ENCODE measurements at places on chromosomes 6 and 20.

DNA sequence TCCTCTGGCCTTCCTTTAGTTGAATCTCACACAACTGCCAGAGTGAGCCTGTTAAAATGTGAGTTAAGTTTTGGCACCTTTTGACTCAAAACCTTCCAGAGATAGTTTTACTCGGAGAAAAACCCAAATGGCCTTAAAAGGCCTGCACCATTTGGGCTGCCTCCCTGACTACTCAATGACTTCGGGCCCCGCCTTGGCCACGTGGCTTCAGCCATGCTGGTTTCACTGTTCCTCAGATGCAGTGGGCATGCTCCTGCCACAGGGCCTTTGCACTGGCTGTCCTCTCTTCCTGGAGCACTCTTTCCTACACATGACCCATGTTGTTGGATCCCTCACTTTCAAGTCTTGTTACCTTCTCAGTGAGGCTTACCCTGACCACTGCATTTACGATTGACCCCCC, 18.3 kb downstream of the VEGFA start:
- no peak for DNase-seq

GRCh38 chr6:149934249-149935156, 7.3 kb upstream of the ULBP2 start:
- DNase-seq, result peak; percentile 68

GRCh38 chr20:32203356-32204204, 4.0 kb downstream of the PLAGL2 start:
- DNase-seq, result no peak

DNA sequence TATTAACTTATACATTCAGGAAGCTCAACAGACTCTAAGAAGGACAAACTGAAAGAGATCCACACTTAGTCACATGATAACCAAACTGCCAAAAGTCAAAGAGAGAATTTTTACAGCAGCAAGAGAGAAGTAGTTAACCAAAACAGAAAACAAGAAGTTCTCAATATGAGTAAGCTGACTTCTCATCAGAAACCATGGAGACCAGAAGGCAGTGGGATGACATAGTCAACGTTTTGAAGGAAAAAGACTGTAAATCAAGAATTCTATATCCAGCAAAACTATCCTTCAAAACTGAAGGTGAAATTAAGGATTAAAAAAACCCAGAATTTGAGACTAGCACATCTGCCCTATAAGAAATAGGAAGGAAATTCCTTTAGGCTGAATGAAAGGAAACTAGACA, 60.4 kb downstream of the COL19A1 start:
- no peak for DNase-seq

DNA sequence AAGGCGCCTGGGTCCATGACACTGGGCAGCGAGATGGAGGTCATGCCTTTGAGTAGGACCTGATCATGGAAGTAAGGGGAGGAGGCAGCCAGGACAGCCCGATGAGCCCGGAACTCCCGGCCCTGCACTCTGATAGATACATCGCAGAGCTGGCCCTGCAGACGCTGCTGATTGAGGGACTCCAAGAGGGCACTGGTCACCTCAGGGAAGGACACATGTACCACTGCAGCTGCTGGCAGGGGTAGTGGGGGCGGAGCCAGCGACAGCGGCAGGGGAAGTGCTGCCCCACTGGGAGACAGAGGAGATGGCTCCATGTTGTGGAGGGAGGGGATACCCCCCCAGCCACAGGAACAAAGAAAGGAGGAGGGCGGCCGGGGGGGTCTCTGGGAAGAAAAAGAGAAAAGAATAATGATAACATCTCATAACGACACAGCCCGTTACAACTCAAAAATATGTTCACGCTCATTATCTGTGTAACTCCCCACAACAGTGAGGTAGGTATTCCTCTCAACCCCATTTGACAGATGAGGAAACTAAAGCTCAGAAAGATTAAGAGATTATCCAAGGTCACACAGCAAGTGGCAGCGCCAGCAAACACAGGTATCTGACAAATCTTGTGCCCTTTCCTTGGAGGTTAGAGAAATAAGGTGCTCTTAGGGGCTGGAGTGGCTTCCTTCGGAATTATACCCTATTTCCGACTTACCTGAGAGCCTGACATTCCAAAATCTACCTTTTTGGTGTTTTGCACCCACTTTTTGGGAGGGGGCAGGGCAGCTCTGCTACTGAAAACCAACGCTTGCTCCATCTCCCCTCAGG, 733 bp downstream of the ZBTB22 start:
- no peak for DNase-seq

GRCh38 chr6:45679163-45679562, 301.4 kb upstream of the SUPT3H start:
- no peak for DNase-seq

DNA sequence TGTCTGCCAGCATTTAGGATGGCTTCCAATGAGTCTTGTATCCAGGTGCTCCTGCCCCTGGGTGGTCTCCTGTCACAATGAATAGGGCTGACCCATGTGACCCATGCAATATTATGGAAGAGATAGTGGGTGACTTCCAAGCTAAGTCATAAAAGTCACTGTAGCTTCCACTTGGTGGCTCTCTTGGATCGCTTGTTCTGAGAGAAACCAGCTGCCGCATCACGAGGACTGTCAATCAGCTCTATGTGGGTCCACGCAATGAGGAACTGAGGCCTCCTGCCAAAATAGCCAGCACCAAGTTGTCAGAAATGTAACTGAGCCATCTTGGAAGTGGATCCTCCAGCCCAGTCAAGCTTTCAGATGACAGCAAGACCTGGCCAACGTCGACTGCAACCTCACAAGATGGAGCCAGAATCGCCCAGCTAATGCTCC, 14.9 kb upstream of the MATN4 start:
- no peak for DNase-seq

GRCh38 chr20:59147586-59147985, 16.0 kb upstream of the ZNF831 start:
- DNase-seq, result no peak

DNA sequence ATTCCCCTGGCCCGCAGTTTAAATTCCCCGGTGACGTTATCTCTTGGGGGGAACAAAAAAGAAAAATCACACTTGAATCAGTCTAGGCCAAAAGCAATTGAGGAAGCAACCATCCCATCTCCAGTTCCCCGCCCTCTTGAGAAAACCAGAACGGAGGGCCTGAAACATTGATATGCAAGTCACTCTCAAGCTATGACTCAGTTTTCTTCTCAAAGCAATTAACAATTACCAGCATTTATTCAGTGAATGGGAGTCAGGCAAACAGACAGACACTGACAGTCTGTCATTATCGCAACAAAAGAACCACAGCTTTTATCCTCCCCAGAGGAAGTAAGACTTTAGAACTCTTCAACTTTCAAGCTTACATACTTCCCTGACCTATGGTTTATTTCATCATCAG, 100.9 kb downstream of the OPRM1 start:
- DNase-seq, result no peak

GRCh38 chr6:6624269-6624990, 35.9 kb downstream of the LY86 start:
- DNase-seq, result no peak

GRCh38 chr20:32877507-32877906, 18.8 kb downstream of the EFCAB8 start:
- no peak for DNase-seq

DNA sequence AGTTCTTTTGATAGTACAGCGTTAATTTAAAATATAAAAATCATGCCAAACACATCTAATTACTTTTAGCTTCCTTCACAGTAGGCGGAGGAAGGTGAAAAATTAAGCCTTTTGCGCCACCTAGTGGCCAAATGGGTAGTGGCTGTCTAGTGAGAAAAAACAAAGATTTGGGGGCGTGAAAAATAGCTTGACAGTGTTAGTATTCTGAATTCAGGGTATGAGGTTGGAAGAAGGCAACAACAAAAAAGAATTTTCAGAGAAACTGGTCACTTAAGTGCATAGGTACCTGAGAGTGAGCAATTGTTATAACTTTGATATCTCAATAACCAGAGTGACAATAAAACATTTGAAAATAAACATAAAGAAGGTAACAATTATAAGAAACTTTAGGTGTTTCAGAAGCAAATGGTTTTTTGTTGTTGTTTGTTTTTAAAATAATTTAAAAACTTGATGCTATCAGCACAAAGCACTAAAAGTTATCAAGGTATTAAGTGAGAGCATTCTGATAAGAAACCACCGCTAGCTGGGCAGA, 14.3 kb downstream of the PSMB9 start:
- DNase-seq, result peak; percentile 70

GRCh38 chr20:58084566-58084965, 143.9 kb downstream of the ANKRD60 start:
- DNase-seq, result no peak

DNA sequence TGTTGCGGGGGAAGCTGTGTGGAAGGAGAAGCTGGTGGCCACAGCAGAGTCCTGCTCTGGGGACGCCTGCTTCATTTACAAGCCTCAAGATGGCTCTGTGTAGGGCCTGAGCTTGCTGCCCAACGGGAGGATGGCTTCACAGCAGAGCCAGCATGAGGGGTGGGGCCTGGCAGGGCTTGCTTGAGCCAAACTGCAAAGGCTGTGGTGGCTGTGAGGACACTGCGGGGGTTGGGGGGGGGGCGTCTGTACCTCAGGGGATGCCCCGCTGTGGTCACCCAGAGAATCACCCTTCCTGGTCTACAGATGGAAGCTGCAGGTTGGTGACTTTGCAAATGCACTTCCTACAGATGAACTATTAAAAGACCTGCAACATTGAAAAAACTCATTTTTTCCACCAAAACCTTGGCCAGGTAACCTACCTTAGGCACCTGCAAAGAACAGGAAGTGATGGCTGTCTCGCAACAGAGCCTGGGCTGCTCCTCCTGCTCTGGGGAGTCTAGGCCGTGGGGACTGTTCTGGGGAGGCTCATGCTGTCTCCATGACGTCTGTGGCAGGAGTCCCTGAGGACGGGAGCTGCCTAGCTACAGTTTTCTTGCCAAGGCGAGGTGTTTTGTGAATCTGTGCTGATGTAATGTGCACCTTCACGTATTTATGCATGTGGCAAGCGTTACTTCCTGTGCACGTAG, 7.3 kb downstream of the NPBWR2 start:
- no peak for DNase-seq

DNA sequence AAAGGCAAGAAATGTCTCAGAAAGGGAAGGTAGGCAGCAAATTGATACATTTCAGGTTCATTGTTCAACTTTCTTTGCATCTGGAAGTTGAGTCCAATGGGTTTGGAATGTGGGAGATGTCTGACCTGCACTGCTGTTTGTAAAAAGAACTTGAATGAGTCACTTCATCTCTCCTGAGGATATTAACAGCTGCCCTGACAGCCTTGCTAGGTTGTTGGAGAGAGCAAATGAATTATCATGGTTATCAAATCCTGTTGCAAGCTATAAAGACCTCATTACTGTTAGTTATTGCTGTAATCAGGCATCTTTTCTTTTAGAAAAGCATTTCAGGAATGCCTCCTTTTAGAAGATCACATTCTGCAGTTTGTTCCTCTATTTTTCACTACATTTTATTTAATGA, 23.0 kb upstream of the FLRT3 start:
- DNase-seq, result peak; percentile 55

DNA sequence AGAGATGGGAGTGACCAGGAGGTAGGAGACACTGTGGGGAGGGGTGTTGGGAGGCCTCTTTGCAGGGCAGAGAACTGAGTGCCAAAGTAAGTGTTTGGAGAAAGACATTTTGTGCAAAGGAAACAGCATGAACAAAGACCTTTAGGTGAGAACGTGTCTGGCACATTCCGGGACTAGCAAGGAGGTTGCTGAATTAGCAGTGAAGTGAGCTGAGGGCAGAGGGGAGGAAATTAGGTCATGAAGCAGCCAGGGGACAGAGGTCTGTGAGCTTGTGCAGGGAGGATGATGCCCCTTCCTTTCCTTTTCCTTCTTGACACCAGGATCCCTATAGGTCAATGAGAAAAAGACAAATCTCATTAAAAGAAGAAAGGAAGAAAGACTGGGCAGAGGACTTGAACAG, 21.4 kb upstream of the AHCY start:
- no peak for DNase-seq

DNA sequence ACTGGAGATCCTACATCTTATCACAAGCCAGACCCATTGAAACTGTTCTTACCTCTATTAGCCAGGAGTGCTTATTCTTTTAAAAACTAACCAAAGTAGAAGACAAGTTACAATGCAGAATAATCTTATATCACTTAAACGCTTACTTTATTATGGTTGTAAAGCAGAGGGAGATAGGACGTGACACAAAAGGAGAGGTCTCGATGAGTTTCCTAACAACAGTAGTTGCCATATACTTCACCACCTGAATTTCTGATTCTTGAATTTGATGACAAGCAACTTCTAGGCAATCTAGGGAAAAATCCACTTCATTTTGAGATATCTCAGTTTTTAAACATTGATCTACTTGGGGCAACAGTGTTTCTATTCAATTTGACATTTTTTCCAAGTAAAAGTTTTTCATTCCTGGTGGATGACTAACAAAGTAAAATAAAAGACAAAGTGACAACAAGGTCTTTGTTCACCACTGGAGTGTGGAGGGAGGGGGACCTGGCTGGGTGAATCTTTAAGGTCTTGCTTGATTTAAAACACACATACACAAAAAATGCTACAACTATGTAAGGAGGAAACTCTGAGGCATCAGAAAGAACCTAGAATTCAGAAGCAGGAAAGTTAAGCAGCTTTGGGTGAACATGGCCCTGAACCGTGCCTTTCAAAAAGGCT, 110.9 kb downstream of the SMLR1 start:
- no peak for DNase-seq

GRCh38 chr6:51495096-51495495, 592.3 kb downstream of the PKHD1 start:
- DNase-seq, result no peak

DNA sequence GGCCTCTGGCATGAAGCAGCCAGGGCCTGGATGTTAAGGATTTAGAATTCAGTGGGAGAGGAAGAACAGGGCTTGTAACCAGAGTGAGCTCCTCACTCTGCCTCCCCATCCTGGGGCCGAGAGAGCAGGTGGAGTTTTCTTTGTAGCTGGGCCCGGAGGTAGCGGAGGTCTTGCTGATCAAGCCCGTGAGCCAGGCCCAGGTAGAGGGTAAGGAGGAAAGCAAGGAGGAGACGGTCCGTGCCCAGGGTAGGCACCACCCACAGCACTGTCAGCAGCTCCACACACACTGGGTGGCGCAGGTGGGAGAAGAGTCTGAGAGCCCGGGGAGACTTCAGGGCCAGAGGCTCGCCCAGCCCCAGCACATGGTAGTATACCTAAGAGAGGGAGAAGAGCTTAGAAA, 2.1 kb upstream of the PPP1R18 start:
- DNase-seq, result no peak
